ENCODE measurements at places on chromosomes 7 and 10.

GRCh38 chr10:35140126-35140525, 13.5 kb downstream of the CREM start:
- no peak for DNase-seq

GRCh38 chr10:85609509-85609908, 757.1 kb downstream of the GRID1 start:
- DNase-seq: no peak

- DNase-seq: no peak
These were observed 31.0 kb downstream of the GPR141 start for GRCh38 chr7:37714606-37715005.

GRCh38 chr7:47652591-47652990, 70.7 kb upstream of the TNS3 start:
- no peak for DNase-seq

DNA sequence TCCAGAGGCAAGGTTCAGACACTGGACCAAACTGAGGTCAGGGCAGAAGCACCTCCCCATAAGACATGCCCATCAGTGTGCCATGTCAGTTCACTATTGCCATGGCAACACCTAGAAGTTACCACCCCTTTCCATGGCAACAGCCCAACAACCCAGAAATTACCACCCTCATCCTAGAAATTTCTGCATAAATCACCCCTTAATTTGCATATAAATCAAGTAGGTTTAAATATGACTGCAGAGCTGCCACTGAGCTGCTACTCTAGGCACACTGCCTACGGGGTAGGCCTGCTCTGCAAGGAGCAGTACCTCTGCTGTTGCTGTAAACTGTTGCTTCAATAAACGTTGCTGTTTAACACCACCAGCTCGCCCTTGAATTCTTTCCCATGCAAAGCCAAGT, 12.7 kb downstream of the STEAP2 start:
- no peak for DNase-seq

GRCh38 chr7:138417078-138417700, 42.9 kb upstream of the TRIM24 start:
- no peak for DNase-seq
